ENCODE measurements at places on chromosomes 3 and 15.

DNA sequence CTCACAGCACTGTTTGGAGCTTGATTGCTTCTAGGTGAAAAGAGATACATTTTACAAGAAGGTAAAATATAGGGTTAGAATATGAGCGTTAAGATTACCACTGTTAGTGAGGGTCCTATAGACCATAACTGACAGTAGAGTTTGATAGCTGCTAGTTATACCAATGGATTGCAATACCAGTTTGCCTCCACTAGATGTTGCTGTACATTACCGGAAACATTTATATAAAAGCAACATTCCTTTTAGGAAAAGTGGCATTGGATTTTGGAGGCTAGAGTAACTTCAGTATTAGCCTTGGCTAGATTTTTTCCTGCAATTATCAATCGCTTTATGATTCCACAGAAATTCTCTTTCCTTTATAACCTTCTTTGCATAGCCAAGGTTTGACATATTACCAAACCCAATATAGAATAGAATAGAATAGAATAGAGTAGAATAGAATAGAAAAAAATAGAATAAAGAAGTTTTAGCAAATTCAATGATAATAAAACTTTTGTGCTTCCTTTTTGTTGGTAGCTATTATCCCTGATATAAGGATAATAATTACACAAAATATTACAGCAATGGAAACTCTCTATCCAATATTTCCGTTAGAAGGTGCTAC, 1093.6 kb upstream of the ALCAM start:
- DNase-seq: peak; percentile 22

- DNase-seq: no peak
Observed at GRCh38 chr3:18556503-18557135, 131.5 kb upstream of the SATB1 start.

DNA sequence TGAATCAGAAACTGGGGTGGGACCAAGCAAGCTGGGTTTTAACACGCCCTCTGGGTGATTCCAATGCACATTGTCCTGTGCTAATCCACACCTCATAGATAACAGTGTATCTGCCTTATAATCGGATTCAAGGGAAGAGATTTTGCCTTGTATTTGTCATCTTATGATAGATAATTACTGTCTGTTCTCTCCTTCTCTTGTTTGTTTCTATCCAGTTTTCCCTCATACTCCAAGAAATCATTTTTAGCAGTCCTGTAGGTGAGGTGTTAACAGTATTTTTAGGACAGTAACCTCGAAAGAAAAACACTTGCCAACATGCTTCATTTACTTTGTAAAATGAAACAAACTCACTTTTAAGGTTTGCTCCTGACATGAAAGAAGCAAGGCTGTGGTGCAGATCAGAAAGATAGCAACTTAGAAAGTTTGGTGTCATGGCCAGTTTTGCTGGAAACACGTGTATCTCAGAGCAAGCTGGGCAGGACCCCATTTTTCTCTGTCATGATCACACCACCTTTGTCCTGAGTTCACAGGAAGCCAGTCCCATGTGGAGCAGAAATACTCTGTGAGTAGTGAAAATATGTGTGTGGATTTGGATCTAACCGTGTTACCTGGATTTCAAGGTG, 72.6 kb downstream of the TRAK1 start:
- DNase-seq: no peak

DNA sequence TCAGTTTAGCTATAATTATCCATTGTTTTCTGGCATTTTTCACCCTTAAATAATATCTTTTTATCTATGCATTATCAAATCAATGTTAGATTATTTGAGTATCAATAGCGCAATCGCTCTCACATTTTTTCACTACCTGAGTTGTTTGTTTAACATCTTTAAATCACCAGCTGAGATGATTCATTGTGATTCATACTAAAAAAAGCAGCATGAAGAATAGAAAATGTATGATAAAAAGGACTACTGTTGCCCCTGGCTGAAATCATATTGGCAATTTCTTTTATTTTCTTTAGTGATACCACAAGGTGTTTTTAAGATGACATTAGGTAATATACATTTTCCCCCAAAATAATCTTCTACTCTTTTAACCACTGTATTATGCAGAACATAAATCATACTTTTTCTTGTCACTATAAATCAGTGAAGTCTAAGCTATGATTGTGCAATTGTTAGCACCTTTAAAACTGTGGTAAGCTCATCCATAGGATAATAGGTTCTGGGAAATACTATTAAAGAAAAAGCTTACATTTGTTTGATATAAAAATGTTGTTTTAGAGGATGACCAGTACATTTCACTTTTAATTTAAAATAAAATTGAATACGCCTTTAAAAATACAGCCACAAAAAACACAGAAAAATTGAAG, 889.1 kb downstream of the NAALADL2 start:
- DNase-seq: no peak

Measured in iPS DF 6.9 (cell line).